ENCODE measurements at places on chromosomes 16 and 17.

DNA sequence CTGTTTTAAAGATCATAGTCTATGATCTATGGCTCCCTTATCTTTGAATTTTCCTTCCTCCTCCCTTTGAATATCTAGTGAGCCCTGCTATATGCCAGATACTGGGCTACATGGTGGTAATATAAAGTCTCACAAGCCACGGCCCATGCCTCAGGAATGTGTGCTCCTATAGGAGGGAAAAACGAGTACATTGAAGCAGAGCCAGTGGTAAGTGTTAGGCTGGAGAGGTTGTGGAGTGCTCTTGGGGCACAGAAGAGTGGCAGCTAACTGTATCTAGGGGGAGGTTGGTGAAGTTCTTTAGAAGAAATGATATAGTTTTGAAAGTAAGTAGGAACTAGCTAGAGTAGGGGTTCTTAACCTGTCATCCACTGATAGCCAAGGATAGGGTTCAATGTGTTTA lies 105.8 kb upstream of the PMFBP1 start:
- DNase-seq = no peak

- DNase-seq = no peak
Measured at GRCh38 chr17:31568121-31568520, 176.6 kb downstream of the RAB11FIP4 start.

DNA sequence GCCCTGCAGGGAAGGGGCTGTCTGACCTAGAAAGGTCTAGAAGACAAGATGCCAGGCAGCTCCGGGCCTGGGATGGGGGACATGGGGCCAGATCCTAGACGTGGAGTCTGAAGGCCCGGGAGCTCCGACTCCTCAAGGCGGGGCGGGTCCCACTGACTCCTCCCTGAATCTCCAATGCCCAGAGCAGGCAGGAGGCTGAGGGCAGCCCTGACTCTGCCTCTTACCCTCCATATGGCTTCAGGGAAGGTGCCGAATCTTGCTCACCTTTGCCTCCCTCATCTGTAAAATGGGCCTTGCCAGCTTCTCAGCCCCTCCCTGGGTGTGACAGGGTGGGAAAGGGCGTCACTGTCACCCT lies 14.8 kb downstream of the VASN start:
- DNase-seq = no peak

- DNase-seq = no peak
Measured at GRCh38 chr17:53313746-53314145, 509.0 kb upstream of the KIF2B start.

DNA sequence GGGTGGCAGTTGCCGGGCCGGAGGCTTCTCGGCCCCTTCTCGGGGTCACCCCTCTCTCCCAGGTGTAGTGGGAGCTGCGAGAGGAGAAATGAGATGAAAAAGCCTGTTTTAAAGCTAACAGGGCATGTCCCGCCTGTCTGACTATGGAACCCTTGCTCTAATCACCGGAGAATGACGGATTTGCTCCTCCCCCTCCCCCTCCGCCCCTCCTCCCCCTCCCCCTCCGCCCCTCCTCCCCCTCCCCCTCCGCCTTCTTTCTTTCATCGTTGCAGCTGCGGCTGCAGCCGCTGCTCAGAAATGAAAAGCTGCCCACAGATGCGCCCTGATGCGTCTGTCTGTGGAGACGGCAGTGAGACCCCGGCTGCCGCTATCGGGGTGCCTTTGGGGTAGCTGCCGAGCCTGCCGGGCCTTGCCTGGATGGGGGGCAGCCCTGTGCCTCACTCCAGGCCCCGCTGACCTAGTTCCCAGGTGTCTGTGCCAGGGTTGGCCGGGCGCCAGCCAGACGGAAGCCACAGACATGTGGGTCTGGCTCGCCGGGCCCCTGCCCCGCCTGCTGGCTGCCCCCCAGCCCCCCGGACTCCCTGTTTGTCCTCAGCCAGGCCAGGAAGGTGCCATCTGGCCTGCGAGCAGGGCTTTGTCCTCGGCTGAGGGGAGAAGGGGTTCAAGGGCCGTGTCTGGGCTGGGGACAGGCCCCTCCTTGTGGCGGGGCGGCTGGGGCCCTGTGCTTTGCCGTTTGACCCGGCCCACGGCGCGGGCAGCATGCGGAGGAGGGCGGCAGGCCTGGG lies 37.7 kb downstream of the GINS2 start:
- peak; percentile 63 for DNase-seq

GRCh38 chr16:31513126-31513525 lies 4.9 kb upstream of the RUSF1 start:
- no peak for DNase-seq

GRCh38 chr16:85565801-85566526 lies 47.2 kb upstream of the GSE1 start:
- DNase-seq = no peak

DNA sequence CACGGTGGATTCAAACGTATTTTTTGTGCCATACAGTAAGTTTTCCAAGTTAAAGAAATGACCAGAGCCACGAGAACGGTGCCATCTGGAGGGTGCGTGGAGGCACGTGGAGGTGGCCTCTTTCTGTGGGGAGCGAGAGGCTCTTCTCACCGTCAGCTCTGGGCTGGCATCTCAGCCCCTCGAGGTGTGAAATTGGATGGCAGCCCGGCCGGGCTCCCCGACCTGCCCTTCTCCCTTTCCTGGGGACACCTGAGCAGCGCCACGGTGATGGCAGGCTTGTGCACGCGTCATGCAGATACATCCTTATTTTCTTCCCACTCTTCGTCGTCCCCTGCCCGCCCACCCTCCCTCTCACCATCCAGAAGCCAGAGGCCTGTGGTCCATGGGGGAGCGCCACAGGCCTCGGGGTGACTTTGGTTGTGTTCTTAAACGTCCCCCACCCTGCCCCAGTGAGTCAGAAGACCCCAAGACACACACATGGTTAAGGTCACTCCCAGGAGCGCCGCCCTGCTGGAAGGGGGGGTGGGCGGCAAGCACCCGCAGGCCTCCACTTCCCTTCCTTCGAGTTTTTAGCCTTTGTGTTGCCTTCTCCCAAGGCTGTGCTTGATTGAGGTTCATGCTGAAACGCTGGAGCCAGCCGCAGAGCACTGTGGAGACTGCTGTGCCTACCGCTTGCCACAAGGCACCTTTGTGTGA lies 109.4 kb downstream of the BANP start:
- DNase-seq = no peak

- DNase-seq = no peak
Measured at GRCh38 chr16:50351952-50352351, 16.8 kb downstream of the BRD7 start.

GRCh38 chr16:19400711-19401110 lies 17.0 kb upstream of the TMC5 start:
- DNase-seq = no peak

DNA sequence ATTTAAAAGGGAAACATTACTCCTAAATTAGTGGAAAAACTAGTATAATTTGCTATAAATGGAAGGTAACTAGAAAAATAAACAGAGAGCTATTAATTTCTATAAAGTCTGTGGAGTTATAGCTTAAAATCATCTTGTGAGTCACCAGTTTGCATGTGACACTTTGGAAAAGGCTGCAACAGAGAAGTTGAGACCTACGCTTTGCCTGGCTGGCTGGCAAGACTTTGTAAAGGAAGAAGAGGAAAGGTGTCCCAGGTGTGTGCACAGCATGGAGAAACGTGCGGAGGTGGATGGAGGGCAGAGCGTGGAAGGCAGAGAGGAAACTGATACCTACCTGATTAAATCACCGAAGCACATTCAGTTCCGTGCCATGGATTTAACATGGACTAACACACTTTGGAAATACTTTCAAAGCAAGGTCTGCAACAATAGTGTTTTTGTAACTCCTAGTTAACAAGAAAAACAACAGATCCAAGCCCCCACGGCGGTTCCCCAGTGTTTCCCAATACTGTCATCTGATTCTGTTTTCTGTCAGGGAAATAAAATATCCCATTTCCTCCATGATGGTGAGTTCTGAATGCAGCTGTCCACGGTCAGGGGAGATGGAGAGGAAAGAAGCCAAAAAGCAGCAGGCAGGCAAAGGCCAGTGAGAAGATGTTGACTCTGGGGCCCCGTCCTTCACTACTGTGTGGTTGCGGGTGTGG lies 134.8 kb downstream of the XYLT1 start:
- DNase-seq = no peak

DNA sequence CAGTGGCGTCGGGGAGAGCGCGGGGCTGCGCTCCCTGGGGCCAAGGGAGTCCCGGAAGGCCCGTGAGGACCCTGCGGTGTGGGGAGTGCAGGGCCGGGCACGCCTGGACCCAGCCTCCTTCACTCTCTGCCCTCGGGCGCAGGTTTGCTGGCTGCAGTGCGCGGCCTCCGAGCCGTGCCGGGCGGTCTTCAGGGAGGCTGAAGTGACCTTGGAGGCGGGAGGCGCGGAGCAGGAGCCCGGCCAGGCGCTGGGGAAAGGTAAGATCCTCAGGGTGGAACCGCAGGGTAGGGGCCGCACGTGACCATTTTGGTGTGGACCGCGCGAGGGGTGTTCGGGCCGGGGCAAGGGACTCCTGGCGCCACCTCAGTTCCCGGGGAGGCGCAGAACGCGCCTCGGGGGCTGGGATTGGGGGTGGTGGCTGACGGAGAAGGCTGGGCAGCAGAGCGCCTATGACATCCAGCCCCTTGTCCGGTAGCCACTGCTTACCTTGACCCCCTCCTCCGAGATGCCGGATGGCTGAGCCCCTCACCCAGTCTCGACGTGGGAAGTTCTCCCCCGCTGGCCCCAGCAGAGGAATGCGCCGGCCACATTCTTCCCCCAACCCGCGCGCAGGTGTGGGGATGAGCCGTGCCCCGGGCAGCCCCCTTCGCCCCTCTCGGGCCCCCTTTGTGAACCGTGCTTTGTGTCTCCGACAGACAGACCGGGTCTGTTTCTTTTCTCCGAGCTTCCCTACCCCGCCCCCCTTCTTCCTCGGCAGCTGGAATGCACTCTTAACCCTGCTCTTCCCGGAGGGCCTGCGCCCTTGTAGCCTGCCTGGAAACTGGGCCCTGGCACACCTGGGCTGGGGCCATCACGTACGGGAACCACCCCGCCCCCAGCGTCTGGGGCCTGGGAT lies 631 bp downstream of the CDH3 start:
- no peak for DNase-seq

DNA sequence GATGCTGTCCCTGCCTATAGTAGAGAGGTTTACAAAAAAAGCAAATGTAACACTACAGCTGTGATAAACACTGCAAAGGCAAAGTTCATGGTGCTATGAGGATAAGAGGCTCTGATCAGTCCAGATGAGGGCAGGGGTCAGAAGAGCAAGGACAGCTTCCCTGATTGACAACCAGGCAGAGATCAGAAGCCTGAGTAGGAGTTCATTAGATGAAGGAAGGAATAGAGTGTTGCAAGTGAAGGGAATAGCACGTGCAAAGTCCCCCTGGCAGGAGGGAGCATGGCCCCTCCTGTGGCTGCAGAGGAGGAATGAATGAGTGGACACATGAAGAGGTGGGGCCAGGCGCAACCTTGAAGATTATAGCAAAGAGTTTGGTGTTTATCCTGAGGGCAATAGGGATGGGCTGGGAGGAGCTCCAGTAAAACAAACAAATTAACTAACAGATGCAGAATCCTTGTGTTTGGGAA lies 208.4 kb upstream of the IRX5 start:
- no peak for DNase-seq

- no peak for DNase-seq
Measured at GRCh38 chr17:76241691-76242255, 1.5 kb upstream of the RNF157 start.

GRCh38 chr17:489758-490329 lies 137.2 kb upstream of the RPH3AL start:
- DNase-seq = no peak

DNA sequence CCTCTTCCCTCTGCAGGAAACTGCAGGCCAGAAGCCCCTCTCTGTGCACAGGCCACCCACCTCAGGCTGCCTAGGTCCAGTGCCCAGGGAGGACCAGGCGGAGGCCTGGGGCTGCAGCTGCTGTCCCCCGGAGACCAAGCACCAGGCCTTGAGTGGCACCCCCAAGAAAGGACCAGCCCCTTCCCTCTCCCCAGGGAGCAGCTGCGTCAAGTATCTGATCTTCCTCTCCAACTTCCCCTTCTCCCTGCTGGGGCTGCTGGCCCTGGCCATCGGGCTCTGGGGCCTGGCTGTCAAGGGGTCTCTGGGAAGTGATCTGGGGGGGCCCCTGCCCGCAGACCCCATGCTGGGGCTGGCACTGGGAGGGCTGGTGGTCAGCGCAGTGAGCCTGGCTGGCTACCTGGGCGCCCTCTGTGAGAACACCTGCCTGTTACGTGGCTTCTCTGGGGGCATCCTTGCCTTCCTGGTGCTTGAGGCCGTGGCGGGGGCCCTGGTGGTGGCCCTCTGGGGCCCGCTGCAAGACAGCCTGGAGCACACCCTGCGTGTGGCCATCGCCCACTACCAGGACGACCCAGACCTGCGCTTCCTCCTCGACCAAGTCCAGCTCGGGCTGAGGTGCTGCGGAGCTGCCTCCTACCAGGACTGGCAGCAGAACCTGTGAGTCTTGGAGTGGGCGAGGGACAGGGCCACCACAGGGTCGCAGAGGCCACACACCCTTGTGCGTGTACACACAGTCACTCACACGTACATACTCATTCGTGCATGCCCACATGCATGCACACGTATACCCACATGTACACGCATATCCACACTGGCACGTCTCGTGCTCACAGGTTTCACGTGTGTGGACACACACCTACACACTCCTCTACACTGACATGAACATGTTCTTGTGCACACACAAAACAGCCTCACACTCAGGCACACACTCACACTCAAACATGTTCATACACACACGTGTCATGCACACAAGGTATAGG lies 8.3 kb downstream of the TSPAN10 start:
- no peak for DNase-seq

DNA sequence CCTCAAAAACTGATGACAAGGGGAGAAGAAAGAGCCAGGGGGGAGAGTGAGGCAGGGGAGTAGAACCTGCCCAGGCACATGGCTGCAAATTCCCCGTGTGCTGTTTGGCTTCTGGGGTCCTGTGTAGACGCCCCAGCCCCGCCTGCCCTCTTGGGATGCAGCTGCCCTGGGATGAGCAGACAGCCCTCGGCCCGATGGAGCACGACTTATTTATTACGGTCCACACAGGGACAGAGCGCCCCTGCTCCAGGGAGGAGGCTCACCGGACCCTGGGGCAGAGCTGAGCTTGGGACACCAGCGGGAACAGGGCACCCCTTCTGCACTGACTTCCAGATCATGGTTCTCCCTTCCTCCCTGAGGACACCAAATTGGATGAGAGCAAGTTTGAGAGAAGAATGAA lies 9.1 kb downstream of the LDHD start:
- no peak for DNase-seq

DNA sequence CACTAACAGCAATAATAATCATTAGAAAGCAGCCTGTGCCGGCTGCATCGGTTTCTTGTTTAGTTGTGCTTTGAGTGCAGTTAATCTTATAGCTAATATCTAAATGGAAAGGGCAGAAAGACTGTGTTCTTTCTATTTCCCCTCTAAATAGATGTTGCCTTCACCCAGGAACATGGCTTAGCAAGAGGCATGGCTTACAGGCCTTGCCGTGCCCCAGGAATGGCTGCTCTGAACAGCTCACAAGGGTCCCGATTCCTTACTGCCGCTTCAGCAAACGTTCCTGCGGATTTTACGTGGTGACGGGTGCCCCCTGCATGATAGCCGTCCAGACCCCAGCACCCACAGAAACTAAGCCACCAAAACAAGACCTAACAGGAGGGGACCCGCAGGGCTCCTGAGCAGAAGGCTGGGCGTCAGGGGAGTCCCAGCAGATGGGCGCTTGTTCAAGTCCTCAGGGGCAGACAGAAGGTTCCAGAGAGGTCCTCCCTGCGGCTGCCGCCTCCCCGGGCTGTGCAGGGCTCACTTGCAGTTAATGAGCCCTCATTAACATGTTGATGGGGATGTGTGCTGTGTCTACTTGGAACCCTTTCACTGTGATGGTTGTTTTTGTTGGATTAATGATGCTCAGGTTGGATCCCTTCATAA lies 52.5 kb upstream of the ENPP7 start:
- DNase-seq = no peak

- DNase-seq = no peak
Measured at GRCh38 chr17:30808785-30809286, 15.7 kb downstream of the CRLF3 start.
